Right ventricle myocardium inferior (tissue), 1 donor: ENCODE measurements at places on chromosomes 1 and 21. TPM values are rescaled to one million over a fixed set of nuclear protein-coding genes. Genes with fewer than 3 reads are reported as not detected.

GRCh38 chr1:29032841-29033240 lies 90.9 kb downstream of the TMEM200B start:
- DNase-seq, result no peak

DNA sequence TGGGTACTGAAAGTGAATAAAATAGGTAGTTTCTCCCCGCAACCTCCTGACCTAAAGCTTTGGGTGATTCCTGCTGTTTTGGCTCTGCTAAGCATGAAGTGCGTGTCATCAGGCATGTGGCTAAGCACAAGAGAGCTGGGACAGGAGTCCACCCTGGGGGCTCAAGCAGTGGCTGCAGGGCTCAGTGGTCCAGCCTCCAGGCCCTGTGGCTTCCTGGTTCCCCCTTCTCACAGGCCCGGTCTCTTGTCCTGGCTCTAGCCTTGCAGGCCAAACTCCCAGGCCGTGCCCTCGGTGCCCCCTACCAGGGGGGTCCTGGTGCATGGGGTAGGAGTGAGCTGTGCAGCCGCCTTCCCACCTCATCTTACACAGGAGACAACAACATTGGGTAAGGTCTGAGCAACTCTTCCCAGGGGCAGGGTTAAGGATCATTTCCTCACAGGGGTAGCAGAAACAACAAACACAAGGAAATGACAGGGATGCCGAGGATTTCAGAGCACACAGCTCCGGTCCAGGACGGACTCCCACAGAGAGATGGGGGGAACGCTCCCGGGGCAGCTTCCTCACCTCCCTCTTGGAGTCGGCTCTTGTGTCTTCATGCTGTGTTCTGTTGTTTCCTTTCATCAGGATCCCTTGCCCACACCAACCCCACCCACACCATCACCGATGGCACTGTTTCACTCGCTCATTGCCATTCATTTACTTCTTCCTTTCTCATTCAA lies 19.8 kb upstream of the SLC2A1 start:
- no peak for DNase-seq

The ANGPTL3 gene
- not detected for total RNA-seq

The LCE2A gene
- total RNA-seq, result not detected
